ENCODE measurements at places on chromosomes 13 and 19.
A peak's percentile ranks its signal among the peaks of the same experiment; 100 is the strongest.

- no peak for DNase-seq
These were observed 502.8 kb downstream of the KLF12 start for GRCh38 chr13:73631411-73631810.

- DNase-seq: peak; percentile 61
These were observed 6.2 kb downstream of the SYT5 start for GRCh38 chr19:55173714-55174409.

GRCh38 chr19:11699931-11700794, 38.6 kb downstream of the ZNF823 start:
- peak; percentile 28 for DNase-seq

GRCh38 chr19:38862321-38863059, 12.7 kb upstream of the HNRNPL start:
- DNase-seq: peak; percentile 98

DNA sequence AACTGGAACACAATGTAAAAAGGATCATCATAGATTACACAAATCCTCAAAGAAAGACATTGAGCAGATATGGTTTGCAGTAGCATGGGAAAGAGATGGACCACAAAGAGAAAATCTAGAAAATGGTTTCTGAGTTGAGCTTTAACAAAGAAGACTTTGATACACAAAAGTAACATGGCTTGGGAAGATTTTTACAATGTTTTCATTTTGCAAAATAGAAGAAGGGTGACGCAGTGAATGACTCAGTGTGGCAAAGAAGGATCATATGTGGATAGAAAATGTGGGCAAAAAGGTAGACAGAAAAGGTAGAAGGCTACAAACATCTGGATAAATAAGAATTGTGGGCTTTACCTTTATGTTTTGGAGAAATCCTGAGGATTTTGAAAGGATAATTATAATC, 1220.5 kb downstream of the PCDH17 start:
- DNase-seq: no peak

DNA sequence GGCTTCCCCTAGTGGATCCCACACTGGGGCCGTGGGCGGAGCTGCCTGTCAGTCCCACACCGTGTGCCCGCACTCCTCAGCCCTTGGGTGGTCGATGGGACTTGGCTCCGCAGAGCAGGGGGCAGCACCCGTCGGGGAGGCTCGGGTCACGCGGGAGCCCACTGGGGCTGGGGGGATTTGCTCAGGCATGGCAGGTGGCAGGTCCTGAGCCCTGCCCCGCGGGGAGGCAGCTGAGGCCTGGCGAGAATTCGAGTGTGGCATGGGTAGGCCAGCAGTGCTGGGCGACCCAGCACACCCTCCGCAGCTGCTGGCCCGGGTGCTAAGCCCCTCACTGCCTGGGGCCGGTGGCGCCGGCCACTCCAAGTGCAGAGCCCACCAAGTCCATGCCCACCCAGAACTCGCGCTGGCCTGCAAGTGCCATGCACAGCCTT, 481.7 kb upstream of the PRR20A start:
- DNase-seq: no peak

GRCh38 chr13:95660981-95661581, 15.9 kb upstream of the DNAJC3 start:
- DNase-seq: peak; percentile 31

- DNase-seq: no peak
These were observed 93.9 kb downstream of the STARD13 start for GRCh38 chr13:33191425-33192210.

Measured in NCI-H1105 treated with DMSO at 0.1 percent for 48 hours (cell line).